ENCODE measurements at places on chromosomes 11 and 22.

DNA sequence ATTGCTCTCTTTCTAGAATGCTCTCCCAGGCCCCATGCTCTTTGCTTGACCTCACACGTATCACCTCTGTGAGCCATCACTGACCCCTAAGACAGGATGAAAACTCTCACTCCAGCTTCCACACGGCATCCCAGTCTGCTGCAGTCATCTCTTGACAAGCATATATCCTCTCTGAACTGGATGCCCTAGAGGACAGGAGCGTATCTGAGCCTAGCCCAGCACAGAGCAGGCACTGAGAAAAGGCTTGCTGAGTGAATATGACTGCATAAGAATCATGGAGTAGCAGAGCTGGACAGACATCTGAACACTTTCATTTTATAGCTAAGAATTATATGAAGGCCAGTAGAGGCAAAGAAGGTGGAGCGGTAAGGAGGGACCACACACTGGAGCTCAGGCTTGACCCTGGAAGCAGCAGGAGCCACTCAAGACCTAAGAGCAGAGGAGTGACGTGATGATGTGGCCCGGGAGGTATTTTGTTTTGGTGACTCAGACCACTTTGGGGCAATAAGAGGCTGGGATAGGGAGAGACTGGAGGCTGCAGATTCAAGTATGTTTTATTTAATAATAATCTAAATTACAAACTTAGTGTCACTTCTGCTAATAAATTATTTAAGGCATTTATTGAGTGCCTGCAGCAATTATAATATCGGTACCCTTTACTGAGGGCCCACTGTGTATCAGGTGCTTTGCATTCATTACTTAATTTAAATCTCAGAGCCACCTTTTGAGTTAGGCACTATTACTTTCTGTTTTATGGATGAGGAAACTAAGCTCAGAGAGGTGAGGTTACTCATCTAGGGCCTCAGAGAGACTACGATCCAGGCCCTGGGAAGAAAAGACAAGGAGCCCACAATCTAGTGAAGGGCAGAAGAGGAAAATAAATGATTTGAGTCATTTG, 42.6 kb downstream of the MAP6 start:
- DNase-seq = no peak

GRCh38 chr11:1682225-1682905, 14.6 kb upstream of the KRTAP5-6 start:
- no peak for DNase-seq

- DNase-seq = peak; percentile 63
Observed at GRCh38 chr11:798093-798713, at the start of gene SLC25A22. Gene SLC25A22 (minus strand): TSS chr11:798281. CDS start chr11:795006, 3,275 bp downstream.

- no peak for DNase-seq
Observed at GRCh38 chr11:107043242-107044006, 25.1 kb upstream of the GUCY1A2 start.

GRCh38 chr11:109026891-109027489, 362.1 kb downstream of the DDX10 start:
- no peak for DNase-seq

DNA sequence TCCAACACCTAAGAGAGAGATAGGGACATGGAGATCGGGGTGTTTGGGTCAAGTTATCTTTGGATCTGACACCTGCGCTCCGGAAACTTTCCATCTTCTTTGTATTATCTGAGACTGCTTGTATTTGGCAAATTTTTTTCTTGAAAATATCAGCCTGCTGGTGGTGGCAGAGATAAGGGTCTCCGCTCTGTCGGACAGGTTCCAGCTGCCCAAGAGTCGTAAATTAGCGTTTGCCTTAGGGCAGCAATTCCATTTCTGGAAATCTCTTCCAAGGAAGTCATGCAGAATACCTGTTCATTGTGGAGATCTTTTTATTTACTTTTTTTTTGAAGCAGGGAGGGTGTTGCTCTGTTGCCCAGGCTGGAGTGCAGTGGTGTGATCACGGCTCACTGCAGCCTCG, 19.5 kb upstream of the CSNK1E start:
- no peak for DNase-seq

DNA sequence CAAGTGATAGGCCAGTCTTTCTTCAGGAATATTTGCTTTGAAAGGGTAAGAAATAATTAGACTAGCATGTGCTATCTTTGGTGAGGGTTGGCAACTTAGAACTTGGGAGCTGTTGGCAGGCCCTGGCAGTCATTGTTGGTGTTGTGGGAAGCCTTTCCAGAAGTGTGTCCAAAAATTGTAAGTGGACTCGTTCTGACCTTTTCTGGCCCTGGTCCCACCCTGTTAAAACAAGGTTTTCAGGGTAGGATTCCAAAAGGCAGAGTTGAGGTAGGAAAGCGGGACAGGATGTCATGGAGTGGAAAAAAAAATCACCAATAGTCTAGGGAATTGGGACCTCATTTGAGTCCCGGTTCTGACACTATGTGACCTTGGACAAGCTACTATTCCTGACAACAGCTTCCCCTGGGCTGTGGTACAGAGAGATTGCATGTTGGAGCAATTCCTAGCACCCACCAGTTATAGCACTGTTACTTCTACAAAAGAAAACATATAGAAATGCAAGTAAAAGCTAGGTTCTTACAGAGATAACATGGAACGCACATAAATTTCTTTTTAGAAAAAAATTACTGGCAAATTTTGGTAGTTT, 299.3 kb upstream of the DDI1 start:
- DNase-seq = no peak

DNA sequence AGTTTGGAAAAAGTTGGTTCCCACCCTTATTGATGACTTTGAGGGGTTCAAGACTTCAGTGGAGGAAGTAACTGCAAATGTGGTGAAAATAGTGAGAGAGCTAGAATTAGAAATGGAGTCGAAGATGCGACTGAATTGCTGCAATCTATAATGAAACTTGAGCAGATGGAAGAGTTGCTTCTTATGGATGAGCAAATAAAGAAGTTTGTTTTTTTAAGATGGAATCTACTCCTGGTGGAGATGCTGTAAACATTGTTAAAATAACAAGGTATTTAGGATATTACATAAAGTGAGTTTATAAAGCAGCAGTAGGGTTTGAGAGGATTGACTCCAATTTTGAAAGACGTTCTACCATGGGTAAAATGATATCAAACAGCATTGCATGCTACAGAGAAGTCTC, 64.2 kb upstream of the GRK2 start:
- no peak for DNase-seq

GRCh38 chr22:27420817-27421361, 380.7 kb downstream of the MN1 start:
- no peak for DNase-seq

GRCh38 chr11:76237914-76238313, 31.6 kb upstream of the WNT11 start:
- no peak for DNase-seq

GRCh38 chr11:35277827-35278226, 138.9 kb downstream of the CD44 start:
- DNase-seq = no peak

- no peak for DNase-seq
Observed at GRCh38 chr11:110345743-110346142, 49.3 kb upstream of the RDX start.

- no peak for DNase-seq
Observed at GRCh38 chr11:69215784-69216415, 60.2 kb downstream of the SMIM38 start.

DNA sequence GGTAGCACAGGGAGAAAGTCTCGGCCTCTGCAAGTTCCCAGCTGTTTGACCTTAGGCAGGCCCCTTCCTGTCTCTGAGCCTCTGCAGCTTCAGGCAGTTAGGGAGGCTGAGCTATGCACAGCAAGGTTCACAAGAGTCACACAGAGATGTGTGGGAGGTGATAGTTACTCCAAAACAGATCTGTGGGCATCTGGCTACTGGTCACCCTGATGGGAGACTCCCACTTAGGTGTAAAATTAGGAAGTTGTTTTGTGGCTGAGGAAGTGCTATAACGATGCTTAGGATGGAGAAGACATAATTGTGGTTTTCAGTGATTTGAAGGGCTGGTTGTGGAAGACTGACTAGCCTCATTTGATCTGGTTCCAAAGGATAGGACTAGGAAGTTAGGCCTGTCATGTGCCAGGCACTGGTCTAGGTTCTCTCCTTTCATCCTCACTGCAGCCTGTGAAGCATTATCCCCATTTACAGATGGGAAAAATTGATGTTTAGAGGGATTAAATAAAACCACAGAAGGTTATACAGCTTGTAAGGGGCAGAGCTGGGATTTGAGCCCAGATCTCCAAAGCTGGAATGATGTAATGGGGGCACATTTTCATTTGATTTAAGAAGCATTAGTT, 13.5 kb downstream of the ACO2 start:
- DNase-seq = no peak

DNA sequence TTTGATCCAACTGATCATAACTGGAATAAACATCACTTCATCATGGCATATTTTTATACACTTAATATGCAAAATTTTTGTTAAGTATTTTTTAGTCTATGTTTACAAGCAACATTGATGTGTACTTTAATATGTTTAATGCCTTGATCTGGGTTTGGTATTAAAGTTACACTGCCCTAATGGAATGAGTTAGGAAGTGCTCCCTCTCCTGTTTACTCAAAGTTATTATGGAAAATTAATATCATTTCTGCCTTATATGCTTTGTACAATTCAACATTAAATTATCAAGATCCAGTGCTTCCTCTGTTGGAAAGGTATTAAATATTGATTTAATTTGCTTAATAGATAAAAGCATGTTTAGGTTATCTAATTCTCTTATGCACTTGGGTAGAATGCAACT, 927.3 kb upstream of the RAG2 start:
- no peak for DNase-seq

DNA sequence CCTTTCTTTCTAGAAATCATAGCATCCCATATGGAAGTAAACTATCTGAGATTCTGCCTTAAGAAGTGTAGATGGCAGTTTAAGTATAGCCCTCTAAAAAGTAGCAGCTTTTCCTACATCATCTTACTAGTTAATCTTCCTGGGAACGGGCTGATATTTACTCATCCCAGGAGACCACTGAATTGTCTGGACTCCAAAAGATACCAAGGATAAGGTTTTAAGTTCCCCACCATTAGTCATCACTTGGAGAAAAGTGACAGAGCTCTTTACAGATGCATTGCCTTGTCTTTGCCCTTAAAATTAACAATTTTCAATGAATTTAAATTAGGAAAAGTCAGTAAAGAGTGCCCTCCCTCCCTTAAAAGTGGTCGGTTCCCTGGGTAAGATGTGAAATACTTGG, 129.5 kb downstream of the MAML2 start:
- DNase-seq = no peak

DNA sequence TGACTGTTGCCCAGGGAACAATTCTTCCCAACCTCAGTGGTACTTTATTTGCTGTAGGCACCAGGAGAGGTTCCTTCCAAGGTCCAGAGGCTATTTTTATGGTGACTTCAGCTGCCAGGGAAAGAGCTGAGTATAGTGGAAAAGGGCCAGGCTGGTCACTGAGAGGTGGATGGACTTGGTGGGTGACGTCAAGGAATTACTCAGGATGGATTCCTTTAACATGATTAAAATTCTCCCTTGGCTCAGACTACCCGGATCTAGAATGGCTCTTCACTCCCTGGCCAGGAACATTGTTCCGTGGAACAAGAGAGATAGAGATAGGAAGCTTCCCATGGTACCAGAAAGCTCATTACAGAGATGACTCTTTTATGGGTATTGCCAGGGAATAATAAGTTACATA, 8.7 kb upstream of the CALCA start:
- no peak for DNase-seq

- peak; percentile 13 for DNase-seq
Observed at GRCh38 chr11:120324932-120325810, at the start of gene TLCD5. Gene TLCD5 (plus strand): TSS chr11:120325299. CDS start chr11:120327442, 2,143 bp downstream.

GRCh38 chr22:23826510-23827350, 12.1 kb downstream of the DERL3 start:
- no peak for DNase-seq

DNA sequence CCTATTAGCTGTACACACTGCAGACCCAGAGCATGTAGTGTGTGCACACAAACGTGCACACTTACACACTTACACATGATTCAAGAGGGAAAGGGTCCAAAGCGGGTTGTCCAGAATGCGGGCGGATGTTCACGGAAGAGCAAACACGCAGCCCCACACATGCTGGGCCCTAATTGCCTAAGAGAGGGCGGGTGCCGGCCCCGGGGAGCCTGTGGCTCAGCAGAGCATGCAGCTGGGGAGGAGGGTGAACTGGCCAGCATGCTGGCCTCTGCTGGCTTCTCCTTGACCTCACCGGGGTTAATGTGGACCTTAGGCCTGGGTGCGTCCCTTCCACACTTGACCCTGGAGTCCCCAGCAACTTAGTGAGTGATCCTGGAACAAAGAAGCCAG, 816.3 kb downstream of the BRD1 start:
- no peak for DNase-seq

- DNase-seq = no peak
Observed at GRCh38 chr11:8192896-8193209, 24.0 kb upstream of the RIC3 start.

DNA sequence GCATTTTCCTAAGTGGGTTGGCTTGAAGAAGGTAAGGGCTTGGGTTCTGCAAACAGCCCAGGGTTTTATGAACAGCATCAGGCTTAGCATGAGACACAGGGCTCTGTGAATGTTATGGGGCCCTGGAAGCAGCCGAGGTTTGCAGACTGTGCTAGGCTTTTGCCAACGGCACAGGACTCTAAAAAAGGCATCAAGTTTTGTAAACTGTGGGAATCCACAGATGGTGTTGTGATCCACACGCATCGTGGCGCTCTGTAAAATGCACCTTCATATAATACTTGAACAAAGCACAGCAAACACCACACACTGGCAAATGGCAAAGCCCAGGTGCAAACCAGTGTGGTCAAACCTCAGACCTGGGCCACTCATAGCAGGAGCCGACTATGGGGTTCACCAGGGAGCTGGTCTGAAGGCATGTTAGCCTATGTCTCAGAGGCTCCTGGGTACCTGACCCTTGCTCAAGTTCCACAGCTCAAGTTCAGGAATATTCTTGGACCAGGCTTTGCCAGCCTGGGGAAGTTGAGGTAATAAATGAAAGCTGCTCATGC, 2.4 kb upstream of the SLCO2B1 start:
- DNase-seq = no peak

- no peak for DNase-seq
Observed at GRCh38 chr11:1949302-1949701, 2.2 kb downstream of the MRPL23 start.

GRCh38 chr11:5247472-5248192, 2.0 kb downstream of the HBG1 start:
- no peak for DNase-seq

- no peak for DNase-seq
Observed at GRCh38 chr22:43521716-43522115, 109.9 kb downstream of the MPPED1 start.

DNA sequence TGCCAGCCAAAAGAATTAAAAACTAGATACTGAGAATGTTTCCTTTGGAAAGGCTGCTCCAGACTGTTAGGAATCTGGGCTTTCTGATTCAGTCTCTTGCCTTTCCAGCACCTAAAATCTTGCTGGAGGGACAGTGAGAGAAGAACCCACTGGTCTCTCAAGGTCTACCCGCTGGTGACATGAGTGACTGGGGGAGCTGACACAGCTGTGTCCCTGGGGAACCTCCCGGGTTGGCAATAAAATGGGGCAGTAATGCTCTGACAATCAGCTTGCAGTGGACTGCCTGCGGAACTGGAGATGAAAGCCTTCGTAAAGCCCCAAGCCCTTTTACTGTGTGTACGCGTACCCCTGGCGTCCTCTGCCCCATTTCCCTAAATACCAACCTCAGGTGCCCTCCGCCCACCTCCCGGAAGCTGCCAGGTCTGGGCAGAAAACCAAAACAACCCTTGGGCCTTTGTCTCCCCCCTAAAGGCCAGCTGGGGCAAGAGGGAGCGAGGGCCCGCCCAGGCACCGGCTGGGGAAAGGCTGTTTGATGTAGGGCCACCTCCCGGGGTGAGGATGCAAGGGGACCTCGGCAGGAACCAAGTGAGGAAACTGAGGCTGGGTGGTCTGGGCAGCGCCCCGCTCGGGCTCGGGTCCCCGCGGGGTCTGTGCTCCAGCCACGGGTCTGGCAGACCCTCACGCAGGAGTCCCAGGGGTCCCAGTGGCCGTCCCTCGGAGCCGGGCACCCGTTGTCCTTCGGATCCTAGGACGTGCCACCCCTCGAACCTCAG, 741 bp downstream of the CARS1 start:
- no peak for DNase-seq

Data from stimulated activated CD8-positive, alpha-beta memory T cell treated with anti-CD3 and anti-CD28 coated beads, Interleukin-7, amount 100 ng/mL, for 24 hours (primary cell).